ENCODE measurements at places on chromosomes 12 and 14.

GRCh38 chr12:98439981-98440581 lies 75.3 kb upstream of the TMPO start:
- no peak for DNase-seq

DNA sequence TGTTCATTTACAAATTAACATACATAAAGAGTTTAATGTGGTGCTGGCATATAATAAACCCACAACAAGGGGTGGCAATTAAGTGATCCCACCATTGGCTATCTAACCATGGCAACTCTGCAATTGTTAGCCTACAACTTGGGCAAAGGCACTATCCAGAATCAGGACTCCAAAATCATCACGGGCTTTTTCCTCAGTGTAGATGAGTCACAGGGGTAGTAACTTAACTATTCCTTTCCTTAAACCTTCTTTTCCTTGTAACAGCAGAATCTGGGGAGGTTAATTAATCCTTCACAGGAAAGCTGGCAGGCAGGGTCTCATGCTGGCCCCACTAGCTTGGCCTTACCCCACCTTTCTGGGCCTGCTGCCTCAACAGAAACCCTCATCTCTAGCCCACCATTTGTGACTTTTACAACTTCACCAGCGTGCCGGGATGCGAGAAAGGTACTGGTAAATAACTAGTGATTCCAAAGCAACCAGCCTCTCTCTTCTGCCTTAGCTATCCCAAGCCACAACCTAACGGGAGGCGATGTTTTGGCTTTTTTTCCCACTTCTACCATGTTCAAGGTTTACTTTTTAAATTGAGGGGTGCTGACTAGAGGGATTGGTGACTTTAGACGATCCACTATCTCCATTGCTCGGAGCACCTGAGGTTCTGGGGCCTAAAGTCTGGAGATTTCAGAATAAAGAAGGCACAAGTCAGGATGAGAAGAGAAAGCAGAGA lies 744 bp downstream of the ATP5MC2 start:
- DNase-seq = no peak

GRCh38 chr12:79186506-79186905 lies 321.9 kb downstream of the SYT1 start:
- no peak for DNase-seq

DNA sequence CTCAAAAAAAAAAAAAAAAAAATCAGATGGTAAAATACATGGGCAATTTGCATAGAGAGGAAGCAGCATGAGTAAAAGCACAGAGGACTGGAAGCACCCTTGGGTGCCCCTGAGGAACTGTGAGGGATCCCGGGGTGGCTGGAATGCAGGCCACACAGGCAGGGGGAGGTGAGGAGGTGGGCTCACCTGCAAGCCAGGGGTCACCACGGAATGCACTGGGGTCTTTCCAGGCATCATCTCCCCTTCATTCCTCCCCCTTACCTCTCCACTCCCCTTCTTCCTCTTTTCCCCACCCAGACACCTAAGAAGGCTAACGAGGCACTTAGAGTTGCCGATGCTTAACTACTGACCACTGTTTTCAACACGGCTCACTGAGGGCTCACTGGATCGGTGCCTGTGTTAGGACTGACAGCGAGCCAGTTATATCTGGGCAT lies 14.4 kb upstream of the HIP1R start:
- DNase-seq = no peak

- DNase-seq = no peak
These were observed 9.4 kb upstream of the SLC35F4 start for GRCh38 chr14:57875296-57875695.

GRCh38 chr14:79438696-79439342 lies 772.5 kb downstream of the DIO2 start:
- no peak for DNase-seq

DNA sequence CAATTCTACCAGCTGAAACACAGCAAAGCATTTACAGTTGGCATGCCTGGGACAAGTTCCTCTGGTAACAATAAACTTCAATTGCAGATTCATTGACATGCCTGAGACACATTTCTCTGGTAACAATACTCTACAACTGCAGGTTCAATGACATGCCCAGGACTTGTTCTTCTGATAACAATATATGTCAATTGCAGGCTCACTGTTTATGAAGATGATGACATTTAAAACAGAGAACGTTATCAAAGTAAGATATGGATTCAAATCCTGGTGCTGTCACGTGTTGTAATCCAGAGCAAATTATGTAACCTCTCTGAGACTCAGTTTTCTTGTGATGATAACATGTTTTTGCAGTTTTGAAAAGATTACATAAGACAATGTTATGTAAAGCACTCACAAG lies 20.5 kb downstream of the KITLG start:
- no peak for DNase-seq

DNA sequence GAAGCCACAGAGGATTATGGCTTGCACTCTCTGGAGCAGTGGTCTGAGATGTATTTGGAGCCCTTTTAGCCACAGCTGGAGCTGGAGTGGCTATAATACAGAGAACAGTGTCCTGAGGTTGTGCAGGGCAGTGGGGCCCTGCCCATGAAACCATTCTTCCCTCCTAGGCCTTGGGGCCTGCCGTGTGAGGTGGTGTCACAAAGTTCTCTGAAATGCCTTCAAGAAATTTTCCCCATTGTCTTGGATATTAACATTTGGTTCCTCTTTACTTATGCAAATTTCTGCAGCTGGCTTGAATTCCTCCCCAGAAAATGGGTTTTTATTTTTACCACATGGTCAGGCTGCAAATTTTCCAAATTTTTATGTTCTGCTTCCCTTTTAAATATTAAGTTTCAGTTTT lies 79.3 kb downstream of the UNC79 start:
- no peak for DNase-seq

DNA sequence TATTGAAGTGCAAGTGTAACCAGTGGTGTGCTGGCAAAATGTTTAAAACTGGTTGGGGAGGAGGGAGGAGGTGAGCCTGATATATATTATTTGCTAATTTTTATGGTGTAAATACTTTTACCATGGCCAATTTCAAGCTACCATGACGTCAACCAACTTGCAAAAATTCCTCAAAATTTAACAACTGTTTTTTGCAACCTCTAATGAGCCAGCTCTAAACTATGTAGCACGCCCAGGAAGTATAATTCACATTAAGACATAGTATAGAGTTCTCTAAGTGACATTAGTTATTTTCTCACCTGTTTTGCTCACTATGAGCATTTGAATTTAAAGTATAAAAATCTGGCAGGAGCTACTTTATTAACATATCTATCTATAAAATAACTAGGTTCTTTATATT lies 41.4 kb downstream of the ATL1 start:
- DNase-seq = no peak

- DNase-seq = no peak
These were observed 32.1 kb downstream of the DMAC2L start for GRCh38 chr14:50344116-50344775.

DNA sequence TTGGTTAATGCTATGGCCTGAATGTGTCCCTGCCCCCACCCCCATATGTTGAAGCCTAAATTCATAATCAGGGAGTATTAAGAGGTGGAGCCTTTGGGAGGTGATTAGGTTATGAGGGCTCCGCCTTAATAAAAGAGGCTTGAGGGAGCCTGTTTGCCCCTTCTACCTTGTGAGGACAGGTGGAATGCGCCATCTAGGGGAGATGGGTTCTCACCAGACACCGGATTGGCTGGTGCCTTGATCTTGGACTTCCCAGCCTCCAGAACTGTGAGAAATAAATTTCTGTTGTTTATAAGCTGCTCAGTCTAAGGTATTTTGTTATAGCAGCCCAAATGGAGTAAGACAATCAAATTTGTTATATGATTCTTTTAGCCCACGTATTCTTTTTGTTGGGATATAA lies 148.3 kb downstream of the PTCSC3 start:
- DNase-seq = no peak

DNA sequence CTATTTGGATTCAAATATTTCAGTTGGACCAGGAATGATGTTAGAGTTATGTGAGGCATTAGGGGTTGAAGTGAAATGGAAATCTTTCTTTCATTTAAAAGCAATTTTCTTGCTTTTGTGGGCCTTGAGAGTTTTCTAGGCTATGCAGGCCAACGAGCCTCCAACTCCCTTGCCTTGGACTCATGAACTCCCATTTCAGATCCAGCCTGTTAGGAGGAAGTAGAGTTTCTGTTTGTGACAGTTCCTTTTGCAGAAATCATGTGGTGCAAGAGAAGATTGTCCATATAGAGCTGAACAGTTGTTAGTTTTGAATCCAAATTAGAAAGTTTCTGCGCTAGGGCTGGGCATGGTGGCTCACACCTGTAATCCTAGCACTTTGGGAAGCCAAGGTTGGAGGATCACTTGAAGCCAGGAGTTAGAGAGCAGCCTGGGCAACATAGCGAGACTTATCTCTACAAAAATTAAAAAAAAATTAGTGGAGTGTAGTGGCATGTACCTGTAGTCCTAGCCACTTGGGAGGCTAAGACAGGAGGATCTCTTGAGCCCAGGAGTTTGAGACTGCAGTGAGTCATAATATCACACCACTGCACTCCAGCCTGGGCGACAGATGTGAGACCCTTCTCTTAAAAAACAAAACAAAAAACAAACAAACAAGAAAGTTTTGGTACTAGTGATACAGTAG lies 47.3 kb upstream of the MED13L start:
- no peak for DNase-seq

- DNase-seq = no peak
These were observed at the start of gene ACACB for GRCh38 chr12:109115758-109116610. Gene ACACB, plus strand, starts transcription at chr12:109116587. Its CDS starts 22,819 bp downstream, at chr12:109139406.

- no peak for DNase-seq
These were observed 62.4 kb downstream of the PRKAB1 start for GRCh38 chr12:119730381-119730780.

DNA sequence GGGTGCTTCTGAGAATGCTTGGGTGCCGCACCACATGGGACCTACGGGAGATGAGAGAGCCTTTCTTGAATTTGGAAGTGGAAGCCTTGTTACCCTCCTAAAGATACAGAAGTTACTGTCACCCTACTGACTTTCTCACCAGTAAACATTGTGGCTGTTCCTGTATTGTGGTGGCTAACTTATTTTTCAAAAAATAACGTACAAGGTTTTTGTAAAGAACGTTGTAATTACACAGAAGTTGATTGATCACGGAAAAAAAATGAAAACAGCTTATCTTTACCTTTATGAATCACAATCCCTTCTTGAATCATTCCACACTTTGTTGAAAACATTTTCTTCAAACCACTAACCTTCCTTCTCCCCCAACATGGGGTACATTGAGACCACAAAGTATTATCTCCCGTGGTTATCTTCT lies 22.0 kb upstream of the PPFIBP1 start:
- DNase-seq = no peak

- no peak for DNase-seq
These were observed 447.4 kb downstream of the AEBP2 start for GRCh38 chr12:19886639-19887064.

- no peak for DNase-seq
These were observed 252.0 kb upstream of the ARID2 start for GRCh38 chr12:45477526-45477925.

- no peak for DNase-seq
These were observed 452 bp downstream of the NGDN start for GRCh38 chr14:23469906-23470403.

DNA sequence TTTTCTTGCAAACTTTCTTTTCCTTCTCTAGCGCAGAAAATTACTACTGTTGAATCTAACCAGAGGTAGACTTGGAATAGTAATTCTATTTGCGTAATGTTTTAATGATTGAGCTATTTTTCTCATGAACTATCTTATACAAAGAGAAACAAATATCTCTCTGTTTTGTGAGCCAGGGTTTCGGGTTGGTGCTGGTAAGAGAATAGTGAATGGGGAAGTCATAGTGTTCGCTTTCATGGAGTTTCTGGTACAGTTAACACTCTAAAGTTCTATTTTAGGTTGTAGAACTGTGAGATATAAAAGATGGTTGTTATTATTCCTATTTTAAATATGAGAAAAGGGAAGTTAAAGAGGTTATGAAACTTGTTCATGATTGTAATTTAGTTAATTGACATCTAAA lies 6.6 kb downstream of the CLEC1B start:
- DNase-seq = no peak

DNA sequence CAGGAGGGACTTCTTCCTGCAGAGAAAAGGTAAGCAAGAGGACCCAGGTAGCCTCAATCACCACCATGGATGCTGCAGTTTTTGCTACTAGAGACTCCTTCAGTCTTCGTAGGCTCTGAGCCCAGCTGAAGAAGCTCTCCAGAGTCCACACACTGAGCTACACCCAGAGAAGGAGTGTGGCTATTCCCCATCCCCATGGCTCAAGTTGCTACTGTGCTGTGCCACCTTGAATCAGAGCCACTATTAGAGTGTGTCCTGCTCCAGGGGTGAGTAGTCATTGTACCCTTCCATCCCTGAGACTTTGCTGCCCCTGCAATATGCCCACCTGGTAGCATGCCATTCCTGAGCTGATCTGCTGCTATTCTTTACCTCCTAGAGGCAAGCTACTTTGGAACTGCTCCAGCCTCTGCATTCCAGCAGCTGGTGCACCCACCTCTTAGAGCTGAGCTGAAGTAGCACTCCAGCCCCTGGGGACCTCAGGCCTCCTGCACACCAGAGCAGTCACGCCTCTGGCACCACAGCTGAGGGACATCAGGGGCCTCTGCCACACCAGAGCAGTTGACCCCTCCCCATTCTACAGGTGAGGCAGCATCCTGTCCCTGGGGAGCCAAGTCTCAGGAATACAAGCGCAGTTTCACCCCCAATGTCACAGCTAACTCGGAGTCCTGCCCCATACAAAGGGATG lies 213.0 kb downstream of the TRHDE start:
- no peak for DNase-seq

GRCh38 chr12:4106621-4107020 lies 166.9 kb upstream of the CCND2 start:
- no peak for DNase-seq

DNA sequence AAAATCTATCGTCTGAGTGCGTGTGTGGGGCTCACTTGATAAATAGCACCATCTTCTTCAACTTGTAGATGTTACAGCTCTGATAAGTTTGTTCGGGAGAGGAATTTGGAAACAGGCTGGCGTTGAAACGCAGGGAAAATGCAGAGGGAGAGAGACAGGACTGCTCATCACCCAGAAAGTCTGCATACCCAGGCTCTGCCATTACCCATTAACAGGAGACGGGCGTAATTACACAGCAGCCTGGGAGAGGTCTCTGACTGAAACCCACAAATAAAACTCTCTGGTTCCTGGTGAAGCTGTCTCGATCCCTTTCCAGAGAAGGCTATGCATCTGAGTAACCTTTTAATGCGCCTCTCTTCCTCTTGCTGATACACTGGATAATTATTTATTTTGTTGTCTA lies 547.3 kb downstream of the BCL11B start:
- DNase-seq = no peak

DNA sequence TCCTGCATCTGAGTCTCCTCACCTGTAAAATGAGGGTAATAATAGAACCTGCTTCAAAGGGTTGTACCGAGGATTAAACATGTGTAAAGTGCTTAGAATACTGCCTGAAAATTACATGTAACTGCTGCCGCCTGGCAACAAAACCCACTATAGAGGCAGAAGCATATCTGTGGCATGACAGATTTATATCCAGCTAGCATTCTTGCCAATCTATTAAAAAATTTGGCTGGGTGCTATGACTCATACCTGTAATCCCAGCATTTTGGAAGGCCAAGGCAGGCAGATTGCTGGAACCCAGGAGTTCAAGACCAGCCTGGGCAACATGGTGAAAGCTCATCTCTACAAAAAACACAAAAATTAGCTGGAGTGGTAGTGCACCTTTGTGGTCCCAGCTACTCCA lies 16.4 kb upstream of the KSR2 start:
- DNase-seq = no peak

Data from CD8-positive, alpha-beta memory T cell (primary cell).